ENCODE measurements at places on chromosomes 6 and 20. TPM values are rescaled to one million over a fixed set of nuclear protein-coding genes. Genes with fewer than 3 reads are reported as not detected.

DNA sequence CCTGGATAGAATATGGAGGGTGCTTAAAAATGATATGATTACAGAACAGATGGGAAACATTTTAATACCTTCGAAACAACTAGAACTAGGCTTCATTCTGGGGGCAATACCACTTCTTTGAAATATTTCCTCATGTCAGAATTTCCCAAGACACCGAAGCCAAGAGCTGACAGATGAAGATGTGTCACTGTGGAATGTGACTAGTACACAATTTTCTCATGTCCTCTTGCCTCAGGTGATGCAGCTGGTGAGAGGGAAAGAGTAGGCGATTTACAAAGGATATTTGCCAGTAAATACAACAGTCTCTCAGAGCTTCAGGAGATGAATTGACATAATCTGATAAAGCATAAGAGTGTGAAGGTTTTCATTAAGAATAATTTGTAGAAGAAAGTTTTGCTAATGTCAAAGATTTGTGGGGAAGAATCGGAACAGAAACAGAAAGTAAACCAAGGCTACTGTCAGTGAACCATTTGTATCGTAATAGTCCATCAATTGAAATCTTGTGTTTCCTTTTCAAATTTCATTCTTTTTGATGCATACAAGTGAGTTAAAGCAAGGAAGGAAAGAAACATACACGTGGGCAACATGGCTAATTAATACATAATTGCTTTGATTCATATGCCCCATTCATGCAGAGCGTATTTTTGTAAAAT lies 164.7 kb upstream of the CCN2 start:
- DNase-seq, result no peak

- DNase-seq, result no peak
These were observed 470.2 kb upstream of the BTBD3 start for GRCh38 chr20:11447371-11448100.

DNA sequence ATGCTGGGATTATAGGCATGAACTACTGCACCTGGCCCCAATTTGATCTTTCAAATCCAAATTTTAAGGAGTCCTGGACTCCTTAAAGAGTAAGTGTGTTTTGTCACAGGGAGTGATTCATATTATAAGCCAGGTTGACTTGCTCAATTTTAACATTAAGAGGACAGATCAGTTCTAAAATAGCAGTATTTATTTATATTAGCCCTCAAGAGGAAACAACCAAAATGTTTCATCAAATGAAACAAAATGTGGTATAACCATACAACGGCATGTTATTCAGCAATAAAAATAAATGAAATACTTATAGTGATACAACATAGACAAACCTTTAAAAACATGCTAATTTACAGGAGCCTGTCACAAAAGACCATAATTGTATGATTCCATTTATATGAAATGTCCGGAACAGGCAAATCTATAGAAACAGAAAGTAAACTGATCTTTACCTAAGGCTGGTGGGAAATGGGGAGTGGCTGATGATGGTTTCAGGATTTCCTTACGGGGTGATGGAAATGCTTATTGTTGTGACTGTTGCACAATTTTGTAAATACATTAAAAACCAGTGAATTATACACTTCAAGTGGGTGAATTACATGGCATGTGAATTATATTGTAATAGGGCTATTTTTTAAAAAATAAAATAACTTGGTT lies 637.4 kb downstream of the MMUT start:
- no peak for DNase-seq

DNA sequence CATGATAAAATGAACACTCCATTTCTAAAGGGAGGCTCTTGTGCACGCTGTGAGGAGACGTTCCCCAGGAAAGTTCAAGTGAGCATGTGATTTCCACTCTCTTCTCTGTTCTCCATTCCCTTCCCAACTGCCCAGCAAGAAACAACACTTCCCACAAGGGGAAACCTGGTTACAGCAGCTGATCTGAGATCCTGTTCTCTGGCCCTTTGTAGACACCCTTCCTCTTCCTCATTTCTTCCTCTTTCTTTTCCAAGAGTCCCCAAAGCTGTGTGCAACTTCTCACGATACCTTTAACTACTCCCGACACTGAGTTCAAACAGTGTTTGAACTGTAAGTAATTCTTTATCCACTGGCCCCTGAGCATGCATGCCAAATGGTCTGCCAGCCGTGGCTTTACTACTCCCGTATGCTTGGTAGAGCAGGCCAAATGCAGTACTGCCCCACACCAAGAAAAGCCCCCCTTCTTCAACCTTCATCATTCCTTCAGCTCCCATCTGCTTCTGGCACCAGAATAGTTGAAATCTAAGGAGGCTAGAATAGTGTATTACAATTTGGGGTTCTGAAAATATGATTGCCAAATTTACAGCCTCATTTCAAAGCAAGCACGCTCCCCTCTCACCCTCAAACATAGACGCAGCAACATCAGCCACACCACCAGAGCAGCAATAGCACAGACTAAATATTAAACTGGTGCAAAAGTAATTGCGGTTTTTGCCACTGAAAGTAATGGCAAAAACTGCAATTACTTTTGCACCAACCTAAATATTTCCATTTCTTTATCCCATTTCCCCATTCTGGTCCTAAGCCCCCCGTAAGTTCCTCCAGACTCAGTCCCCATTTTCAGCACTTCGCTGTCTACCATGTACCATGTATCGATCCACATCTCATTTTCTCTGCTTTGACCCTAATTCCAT lies 4.3 kb downstream of the HLA-DMB start:
- DNase-seq, result no peak

DNA sequence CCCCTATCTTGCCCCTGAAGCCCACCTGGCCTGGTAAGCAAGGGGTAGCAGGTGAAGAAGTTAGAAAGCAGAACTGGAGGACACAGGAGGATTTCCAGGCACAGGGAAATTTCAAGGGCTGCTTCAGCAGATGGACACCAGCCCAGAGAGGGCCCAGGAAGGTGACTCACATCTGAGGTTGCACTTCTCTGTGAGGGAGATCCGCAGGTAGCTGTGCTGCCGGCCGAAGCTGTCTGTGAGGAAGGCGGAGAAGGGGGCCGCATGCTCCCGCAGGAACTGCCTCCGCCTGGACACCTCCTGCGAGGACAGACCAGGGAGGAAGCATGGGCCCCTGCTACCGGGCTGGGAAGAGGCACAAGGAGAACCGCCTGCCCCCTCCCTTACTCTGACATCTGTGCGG lies 7.1 kb downstream of the MOCS1 start:
- no peak for DNase-seq

Gene TFAP2C
- 0.35 TPM for total RNA-seq

Gene CDYL
- 23.3 TPM for total RNA-seq

Measured in glomerular endothelial cell (primary cell).